ENCODE measurements at places on chromosomes 2 and 18.

DNA sequence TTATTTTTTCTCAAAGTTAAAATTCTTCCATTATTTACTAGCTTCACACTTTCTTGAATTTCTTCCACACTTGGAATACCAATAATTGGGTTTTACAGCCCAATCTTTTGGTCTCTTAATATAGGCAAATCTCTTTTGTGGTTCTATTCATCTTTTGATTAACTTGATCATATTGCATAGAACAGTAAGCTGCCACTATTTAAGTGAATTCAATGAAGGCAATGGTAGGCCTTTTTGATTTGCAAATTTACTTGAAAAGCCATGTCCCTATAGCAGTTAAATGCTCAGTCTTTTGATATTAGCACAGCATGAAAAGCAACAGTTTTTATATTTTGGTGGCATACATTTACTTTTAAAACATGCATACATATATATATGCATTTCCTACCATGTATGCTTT is 20.2 kb upstream of the DYNC1I2 start:
- DNase-seq = no peak

DNA sequence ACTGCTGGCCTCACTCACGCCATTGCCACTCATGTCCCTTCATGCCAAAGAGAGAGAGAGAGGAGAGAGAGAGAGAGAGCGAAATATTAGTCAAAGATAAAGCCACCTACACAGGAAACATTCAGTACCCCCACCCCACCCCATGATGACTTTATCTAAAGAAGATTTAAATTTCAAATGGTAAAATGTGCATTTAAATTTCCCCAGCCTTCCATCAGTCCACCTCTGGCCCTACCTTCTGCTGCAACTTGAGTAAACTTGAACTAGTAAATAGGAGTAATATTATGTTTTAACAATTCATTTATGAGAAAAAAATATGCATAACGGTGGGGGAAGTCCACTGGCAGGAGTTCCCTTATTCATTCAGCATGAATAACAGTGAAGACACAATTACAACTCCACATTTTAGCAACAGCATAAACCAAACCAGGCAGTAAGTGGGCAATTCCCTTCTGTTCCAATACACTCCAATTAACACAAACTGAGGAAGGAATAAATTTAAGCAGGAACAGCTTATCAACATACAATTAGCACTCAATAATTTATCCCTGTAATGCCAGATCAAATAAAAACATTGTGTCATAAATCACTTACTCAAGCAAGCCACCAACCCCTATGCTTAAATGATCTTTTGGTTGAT is 264.2 kb downstream of the LNPK start:
- no peak for DNase-seq

GRCh38 chr2:232633413-232634205 is at the start of gene EFHD1:
Gene EFHD1, plus strand, starts transcription at chr2:232633604. Its CDS starts 101 bp downstream, at chr2:232633705.
- DNase-seq = peak; percentile 37

DNA sequence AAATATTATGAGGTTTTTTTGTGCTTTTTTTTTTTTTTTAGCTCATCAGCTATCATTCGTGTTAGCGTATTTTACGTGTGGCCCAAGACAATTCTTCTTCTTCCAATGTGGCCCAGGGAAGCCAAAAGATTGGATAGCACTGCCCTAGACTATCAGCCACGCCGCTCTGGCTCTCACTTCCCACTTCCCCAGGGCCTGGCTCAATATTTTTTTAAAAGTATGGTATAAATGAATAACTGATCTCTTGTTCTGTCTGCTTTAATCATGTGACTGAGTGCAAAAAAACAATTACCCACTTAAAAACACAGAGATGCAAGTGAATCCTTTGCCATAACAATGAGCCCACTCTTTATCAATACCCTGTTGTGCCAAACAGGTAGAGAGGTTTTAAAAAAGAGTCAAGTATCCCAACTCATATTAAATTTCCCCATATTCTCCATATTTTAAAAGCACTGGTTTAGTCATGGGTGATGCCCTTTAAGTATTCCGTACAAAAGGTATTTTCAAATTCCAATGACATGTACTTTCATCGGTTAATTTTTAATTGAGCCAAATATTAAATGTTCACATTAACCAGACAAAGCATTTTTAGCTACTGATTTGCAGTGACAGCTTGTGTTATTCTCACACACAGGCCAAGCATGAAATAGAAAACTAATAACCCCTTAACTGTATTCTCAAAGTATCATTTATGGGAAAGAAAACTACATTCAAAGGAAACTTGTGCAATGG is 12.6 kb downstream of the BCL2 start:
- no peak for DNase-seq

- DNase-seq = no peak
Observed at GRCh38 chr2:30527859-30528258, 80.8 kb downstream of the LCLAT1 start.

DNA sequence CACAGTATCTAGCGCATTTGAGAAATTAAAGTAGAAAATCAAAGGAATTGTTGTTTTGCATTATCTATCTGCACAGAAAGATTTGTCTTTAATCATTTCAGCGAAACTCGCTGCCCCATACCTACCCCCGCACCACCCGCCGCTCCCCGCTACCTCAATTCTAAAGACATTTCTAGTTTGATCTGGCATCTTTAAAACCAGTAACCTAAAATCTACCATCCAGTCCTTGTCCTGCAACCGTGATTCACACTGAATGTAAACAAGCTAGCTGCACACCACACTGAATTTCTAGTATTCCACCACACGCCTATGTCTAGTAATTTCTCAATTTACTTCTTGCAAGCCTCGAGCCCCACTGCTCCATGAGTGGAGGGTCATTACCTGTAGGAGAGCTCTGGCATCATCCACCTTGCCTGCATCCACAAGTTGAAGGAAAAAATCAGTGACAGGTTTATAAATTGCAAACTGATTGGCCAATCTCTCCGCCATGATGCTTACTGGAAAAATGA is 60.1 kb downstream of the ABCG8 start:
- DNase-seq = no peak

- no peak for DNase-seq
Observed at GRCh38 chr2:105701042-105701441, 43.7 kb upstream of the NCK2 start.

- no peak for DNase-seq
Observed at GRCh38 chr2:232927032-232927792, 57.1 kb downstream of the SNORC start.

DNA sequence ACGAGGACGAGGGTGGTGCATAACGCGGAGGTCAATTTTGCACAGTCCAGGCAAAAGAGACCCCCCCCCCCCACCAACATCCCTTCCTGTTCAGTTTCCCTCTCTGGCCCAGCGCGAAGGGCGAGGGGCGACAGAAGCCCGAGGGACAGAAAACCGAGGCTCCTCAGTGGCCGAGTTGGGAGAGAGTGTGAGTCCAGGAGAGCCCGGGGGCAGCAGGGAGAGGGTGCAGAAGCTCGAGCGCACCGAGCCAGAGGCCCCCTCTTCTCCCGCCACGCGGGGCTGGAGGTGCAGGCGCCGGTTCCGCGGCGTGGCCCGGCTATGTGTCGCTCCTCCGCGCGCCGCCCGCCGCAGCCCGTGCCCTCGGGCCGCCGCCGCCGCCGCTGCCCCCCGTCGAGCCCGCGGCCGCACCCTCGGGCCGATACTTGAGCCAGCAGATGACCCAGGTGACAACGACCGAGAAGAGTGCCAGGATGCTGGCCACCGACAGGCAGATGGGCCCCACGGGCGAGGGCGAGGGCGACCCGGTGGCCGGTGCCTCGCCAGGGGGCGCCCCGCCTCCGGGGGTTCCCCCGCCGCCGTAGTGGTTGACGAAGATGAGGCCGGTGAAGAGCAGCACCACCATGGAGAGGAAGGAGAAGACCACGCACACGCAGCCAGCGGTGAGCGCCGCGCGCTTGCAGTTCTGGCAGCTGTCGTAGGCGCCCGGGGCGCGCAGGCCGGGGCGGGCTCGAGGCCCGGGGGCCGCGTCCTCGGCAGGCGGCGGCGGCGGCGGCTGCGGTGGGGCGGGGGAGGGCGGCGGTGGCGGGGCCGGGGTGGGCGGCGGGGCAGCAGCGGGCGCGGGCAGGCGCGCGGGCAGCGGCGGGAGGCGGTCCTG is 20.2 kb upstream of the PAX3 start:
- peak; percentile 16 for DNase-seq

DNA sequence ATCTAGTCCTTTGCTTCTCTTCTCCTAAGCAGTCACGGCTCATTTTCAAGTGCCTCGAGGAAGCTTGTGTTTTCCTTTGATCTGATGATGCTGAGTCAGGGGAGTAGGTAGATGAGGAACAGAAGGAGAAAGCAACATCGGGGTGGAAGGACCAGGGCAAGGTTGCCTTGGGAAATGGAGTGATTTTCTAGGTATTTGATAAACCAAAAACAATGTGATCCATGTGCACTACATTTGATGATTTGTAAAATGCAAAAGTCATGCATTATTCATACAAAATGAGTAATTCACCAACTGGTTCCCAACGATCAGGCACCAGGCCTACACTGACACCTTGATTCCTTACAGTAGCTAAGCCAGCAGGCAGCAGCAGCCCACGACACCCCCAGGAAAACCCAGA is 205.3 kb downstream of the ANAPC1 start:
- DNase-seq = no peak

DNA sequence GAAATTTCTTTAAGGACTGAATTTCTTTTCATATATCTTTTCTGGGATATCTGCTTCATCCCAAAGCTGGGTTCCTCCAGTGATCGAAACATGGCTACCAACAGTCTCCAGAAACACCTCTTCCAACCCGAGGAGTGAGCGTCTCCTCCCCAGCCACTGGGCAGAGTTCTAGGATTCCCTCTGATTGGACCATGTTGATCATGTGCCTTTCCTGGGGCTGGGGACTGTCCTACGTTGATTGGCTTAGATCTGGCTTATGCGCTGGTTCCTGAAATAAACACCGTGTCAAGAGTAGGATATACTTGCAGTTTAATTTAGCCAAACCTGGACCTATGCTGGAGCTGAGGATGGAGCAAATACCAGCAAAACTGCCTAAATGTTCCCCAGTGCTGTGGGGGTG is 55.5 kb upstream of the SLC16A14 start:
- DNase-seq = no peak

GRCh38 chr2:209960676-209961630 is 41.5 kb upstream of the RPE start:
- DNase-seq = no peak
